Activated CD4-positive, alpha-beta T cell treated with anti-CD3 and anti-CD28 coated beads, Interleukin-2, amount 10 ng/mL, durations not matched to agents 7 days and 5 days (primary cell): ENCODE measurements at places on chromosomes 5 and 9.

- no peak for DNase-seq
Observed at GRCh38 chr5:109453251-109453650, 43.5 kb upstream of the PJA2 start.

DNA sequence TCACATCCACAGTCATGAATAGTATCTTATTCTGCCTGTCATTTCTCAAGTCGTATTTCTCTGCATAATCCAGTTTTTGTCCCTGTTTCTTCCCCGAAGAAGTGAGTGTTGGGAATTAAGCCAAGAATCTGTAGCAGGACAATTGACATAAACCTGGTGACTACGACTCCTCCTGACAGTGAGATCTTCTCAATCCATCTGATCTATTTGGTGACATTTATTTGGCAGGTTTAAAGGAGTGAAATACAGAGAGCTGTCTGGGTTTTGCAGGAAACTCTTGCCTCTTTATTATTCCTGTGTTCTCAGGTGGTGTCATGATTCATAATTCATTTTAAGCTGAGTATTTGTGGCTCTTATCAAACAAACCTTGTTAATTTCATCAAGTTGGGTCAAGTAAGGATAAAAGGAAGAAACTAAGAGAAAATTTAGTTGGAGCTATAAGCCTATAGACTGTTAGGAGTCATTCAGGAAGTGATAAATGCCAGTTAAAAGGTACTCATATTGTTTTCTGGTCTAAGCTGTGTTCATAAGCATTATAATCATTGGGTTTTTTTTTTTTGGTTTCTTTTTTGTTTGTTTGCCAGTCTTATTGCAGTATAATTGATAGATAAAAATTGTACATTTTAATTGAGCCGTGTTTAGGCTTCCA, 95.9 kb upstream of the PCSK1 start:
- no peak for DNase-seq

- DNase-seq, result no peak
Observed at GRCh38 chr9:75539523-75539922, 350.9 kb upstream of the PCSK5 start.

DNA sequence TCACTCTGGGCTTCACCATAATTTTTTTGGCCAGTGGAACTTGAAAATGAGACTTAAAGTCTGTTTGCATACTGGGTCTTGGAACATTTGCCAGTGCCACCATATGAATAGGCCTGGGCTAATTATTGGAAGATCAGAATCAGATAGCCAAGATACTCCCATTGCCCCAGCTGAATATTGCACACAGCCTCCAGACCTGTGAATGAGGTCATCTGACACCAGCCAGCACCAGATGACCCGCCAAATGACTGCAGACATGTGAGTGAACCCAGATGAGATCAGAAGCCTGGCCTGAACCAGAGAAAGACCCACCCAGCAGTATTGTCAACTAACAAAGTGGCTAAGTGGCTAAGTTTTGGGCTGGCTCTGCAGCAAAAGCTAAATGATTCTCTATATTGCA, 220.5 kb upstream of the MPDZ start:
- no peak for DNase-seq

DNA sequence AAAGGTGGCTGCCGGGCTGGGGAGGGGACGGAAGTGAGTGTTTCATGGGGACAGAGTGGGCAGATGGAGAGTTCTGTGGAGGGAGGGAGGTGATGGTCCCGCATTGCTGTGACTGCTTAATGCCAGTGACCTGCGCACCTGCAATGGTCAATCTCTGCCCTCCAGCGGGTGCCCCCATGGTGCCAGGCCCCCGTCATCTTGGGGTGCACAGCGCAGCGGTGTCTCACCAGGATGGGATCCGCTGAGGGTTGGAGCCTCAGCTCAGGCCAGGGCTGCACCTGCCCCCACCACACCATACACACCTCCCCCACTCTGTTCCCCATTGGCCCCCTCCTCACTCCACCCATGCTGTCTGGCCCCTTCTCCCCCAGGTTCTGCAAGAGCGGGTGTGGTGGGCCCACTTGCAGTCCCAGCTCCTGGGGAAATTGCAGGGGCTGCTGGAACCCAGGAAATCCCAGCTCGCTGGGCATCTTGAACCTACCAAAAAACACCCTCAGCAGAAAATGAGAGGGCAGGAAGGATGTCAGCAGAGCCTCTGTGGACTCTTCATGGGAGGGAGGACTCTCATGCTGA, 12.1 kb upstream of the CAMSAP1 start:
- DNase-seq, result no peak

DNA sequence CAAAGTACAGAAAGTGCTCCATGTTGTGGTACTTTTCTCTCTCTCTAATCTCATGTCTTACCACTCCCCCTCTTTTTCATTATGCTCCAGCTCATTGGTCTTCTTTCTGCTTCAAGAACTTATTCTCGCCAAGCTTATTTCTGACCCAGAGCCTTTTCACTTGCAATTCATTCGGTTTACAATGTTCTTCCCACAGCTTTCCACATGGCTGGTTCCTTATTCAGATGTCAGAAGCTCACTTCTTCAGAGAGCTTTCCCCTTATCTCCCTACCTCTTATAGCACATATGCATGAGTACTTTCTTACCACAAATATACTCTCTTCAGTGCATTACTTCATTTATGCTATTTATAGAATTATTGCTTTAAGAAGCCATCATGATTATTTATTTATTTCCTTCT, 338.8 kb upstream of the ATP10B start:
- no peak for DNase-seq

DNA sequence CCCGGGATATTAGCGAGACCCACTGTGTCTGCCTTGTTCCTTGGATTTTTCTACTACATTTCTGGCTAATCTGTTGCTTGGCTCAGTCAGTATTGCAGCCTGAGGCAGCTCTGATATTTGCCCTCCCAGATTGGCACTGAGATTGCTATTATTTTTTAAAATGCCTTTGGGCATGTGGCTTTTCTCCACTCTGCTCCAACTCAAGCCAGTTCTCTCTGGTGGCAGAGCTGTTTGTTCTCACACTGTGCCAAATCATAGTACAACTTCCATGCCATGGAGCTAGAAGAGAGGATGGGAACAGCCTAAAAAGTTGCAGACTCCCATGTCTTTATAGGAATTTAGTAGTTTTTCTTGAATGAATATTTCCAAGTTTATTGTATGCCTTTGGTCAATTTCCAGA, 155.9 kb upstream of the ATP10B start:
- no peak for DNase-seq

- no peak for DNase-seq
Observed at GRCh38 chr9:85172001-85172978, 502.8 kb downstream of the NTRK2 start.

- no peak for DNase-seq
Observed at GRCh38 chr5:138230981-138231589, 18.0 kb upstream of the CDC23 start.

GRCh38 chr5:60504342-60504741, 195.6 kb downstream of the DEPDC1B start:
- DNase-seq, result no peak

DNA sequence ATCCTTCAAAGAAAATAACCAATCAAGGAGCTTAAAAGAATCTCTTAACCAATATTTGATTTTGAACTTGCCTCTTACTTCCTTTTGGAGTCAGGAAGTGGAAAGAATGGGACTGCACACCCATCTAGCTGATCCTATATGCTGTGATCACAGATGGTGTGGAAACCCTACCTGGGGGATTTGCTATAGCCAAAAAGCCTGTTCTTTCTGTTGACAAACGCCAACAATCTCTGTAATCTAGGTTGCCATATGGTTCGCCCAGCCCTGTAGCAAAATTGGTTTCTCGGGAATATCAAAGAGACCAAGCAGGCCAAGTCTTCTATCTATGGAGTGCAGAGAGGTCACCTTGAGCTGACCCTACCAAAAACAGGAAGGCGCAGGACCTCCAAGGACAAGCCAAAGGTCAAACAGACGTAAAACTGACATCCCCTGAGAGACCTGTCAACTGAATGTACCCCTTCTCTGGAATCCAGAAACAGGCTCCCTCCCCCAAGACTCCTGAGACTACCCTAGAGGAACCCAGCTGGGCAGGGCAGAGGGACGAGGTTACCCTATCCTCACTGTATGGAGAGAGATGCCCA, 19.4 kb downstream of the NRG2 start:
- DNase-seq, result no peak

DNA sequence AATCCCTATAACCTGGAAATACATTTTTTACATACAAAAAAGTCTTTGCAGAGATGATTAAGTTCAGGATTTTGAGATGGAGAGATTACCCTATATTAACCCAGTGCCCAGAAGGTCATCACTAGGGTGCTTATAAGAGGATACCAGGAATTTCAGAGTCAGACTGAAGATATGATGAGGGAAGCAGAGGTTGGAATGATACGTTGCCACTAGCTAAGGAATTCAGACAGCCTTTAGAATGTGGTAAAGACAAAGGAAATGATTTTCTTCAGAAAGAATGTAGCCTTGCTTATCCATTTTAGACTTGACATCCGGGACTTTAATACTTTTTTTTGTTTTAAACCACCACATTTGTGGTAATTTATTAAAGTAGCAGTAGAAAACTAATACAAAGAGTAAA, 2176.8 kb upstream of the C9orf72 start:
- DNase-seq, result no peak

GRCh38 chr9:99430301-99430700, 208.2 kb downstream of the SEC61B start:
- no peak for DNase-seq

DNA sequence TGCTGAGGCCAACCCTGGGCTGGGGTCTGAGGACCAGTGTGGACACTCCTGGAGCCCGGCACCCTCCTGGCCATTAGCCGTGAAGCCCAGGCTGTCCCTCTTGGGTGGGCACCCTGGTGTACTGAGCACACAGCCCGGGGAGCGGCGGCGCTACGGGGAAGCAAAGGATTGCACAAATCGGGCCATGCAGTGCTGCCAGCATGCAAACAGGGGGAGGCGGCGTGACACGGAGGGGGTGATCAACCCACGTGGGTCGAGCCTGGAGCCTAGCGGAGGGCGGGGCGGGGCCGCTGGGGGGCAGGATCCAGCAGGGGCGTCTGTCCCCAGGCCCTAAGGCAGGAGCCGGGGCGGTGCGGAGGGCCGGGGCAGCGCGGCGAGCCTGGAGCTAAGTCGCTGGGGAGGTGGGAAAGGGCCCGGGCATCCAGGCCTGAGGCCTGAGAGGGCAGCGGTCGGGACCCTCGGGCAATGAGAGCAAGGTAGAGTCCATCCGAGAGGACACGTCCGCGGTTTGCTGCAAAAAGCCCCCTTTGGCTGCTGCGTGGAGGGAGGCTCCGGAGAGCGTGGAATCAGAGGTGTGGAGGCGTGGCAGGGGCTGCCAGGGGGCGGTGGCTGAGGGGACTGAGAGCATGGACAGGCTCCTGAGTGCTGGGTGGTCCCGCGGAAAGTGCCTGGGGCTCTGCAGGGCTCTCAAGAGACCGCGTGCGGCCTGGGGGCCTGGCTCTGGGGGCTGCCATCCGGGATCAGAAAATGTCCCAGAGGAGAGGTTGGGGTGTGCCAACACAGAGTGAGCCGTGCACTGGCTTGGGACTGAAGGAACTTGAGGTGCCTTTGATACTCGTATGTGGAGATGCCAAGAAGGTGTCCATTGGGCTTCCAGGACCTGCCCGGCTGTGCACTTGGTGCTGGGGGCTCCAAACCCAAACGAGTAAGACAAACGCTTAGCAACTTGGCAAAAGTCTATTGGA, 94.2 kb downstream of the BARX1 start:
- DNase-seq, result no peak

GRCh38 chr5:108747774-108748400, at the start of gene FER:
Gene FER (plus strand): TSS chr5:108747897. CDS start chr5:108798183, 50,286 bp downstream.
- DNase-seq, result peak; percentile 45

DNA sequence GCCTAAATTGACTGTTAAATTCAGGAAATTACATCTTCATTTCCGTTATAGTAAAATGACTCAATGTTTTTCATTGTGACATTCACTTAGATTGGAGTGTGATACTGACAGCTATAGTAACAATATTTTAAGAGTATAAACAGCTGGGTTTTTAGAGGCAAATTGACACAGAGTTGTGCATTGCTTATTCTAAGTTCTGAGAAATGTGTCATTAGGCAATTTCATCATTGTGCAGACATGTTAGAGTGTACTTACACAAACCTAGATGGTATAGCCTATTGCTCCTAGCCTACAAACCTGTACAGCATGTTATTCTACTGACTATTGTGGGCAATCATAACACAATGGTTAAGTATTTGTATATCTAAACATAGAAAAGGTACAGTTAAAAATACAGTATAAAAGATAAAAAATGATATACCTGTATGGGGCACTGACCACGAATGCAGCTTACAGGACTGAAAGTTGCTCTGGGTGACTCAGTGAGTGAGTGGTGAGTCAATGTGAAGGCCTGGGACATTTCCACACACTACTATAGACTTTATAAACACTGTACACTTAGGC, 132.7 kb downstream of the PDE4D start:
- peak; percentile 7 for DNase-seq

DNA sequence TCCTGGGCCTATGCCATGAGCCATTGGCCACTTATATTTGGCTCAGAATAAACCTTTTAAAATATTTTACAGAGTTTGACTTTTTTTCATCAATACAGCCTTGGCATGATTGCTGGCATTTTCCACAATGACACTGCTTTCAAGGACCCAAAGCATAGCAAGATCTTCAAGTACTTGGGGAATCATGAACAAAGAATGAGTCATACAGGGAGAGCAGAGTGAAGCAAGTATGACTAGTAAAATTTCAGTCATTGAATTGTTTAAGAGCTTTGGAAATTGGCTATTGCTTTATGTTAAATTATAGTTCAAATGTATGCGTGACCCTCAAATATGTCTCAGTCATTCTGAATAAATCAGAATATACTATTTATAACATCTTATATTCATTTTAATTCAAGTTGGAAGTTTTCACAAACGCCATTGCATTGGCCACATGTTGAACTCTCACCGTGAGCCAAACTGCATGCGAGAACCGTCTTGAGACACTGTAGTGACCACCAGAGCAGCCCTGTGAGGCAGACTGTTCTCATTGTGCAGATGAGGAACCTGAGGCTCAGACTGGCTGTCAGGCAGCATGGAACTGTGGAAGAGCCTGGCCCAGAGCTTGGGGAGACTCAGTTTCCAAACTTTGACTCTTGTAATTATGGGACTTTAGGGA, 52.9 kb downstream of the GDNF start:
- DNase-seq, result no peak

DNA sequence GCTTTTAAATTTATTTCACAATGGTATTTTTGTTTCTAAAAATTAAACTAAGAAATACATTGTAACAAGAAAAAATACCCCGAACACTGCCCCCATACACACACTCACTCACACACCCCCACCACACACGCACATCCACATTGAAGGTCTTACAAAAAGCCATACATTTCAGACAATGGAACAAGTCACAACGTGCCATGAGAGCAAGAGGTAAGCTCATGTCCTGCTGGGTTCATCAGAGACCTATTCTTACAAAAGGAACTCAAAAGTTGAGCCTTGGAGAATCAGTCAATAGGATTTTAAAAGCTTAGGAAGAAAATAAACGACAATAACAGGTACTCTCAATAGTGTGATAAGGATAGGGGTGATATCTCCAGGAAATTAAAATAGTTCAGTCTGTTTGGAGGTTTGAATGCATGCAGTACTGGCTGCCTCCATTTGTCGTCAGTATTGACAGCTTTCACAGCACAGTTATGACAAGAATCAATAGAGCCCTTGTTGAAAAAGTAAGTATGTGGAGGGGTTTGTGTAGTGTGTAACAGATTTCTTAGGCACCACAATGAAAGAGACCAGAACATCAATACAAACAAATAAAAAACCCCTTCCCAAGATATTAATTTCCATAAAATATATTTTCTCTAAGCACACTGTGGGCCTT, 1826.2 kb upstream of the CDH6 start:
- DNase-seq, result no peak
